ENCODE measurements at places on chromosomes 4 and X. TPM values are rescaled to one million over a fixed set of nuclear protein-coding genes. Genes with fewer than 3 reads are reported as not detected.
A peak's percentile ranks its signal among the peaks of the same experiment; 100 is the strongest.

DNA sequence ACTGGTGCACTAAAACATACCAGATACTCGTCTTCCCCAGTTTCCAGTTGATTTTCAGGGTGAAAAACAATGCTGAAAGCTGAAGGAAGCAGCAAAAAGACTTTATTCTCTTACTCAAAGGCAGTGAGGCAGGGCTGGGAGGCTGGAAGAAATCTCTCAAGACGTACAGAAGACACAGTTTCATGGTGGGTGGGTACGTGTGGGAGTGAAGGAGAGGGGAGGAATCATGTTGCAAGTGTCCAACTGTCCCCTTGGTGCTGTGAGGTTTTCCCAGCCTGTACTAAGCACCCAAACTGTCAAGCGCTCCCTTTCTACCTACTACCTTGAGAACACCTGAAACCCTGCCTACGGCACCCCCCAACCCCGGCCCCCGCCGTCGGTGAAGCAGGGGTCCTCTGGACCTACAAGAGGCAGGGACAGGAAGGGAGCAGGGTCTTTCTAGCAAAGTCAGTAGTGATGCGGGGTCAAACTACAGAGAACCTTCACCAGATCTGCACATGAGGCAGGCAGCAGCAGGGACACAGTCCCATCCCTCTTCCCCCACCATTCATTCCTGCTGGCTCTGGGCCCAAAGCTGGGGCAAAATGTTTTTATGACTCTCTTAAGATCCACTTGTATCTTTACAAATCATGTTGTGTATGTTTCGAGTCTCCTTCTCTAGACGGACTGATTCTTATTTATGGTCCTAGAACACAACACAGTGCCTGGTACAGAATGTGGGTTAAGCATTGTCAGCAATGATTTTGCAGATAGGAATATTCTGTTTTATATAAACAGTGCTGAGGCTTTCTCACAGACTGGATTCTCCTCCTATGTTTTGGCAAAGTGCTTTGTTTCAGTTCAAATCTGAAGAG lies 2.4 kb upstream of the SETD7 start:
- H3K4me3 ChIP-seq, result no peak overlapping the region
- H3K4me1 ChIP-seq, result peaks cover 39% of the 10 kb centered on the region
- DNase-seq, result no peak
- peaks cover 9% of the 10 kb centered on the region for H3K27me3 ChIP-seq
- H3K36me3 ChIP-seq, result peaks cover 4% of the 10 kb centered on the region

Gene AWAT1
- not detected for total RNA-seq

Gene ZXDB
- 6.6 TPM for total RNA-seq

- no peak overlapping the region for H3K4me3 ChIP-seq
- no peaks in the 10 kb centered on the region for H3K4me1 ChIP-seq
- H3K27ac ChIP-seq, result no peak overlapping the region
These were observed 48.9 kb upstream of the TENM3 start for GRCh38 chr4:182194091-182194824.

GRCh38 chr4:75696581-75696980 lies 23.4 kb upstream of the G3BP2 start:
- no peak overlapping the region for H3K4me3 ChIP-seq
- DNase-seq, result no peak

DNA sequence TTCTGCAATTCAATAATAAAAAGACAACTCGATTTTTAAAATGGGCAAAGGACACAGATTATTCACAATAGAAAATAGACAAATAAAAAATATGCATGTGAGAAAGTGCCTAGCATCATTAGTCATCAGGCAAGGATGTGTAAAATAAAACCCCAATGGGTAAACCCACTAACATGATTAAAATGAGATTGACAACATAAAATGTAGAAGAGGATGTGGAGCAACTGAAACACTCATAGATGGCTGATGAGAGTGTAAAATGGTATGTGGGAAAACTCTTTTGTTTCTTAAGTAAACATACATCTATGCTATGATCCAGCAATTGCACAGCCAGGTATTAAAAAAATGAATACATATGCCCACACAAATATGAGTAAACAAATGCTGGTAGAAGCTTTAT lies 177.6 kb downstream of the IQCM start:
- no peak overlapping the region for H3K4me3 ChIP-seq
- DNase-seq, result no peak
- H3K4me1 ChIP-seq, result no peaks in the 10 kb centered on the region

DNA sequence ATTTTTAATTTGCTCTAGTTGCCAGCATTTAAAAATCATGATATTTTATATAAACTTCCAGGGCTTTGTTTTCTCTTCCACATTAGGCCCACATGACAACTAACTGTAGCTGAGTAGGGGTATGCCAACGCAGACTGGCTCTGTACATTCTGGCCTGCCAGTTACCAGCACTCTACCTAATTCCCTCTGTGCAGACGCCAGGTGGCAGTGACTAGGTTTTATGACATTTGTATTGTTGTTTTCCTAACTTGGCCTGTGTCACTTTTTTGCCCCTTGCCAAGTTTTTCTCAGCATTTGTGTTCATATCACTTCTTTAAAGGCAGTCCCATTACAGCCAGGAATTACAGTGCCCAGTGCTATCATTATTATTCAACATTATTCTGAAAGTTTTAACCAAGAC lies 347.5 kb downstream of the NKX6-1 start:
- H3K27me3 ChIP-seq, result no peaks in the 10 kb centered on the region
- H3K4me3 ChIP-seq, result no peak overlapping the region
- no peaks in the 10 kb centered on the region for H3K36me3 ChIP-seq
- no peak overlapping the region for H3K27ac ChIP-seq
- no peak for DNase-seq

DNA sequence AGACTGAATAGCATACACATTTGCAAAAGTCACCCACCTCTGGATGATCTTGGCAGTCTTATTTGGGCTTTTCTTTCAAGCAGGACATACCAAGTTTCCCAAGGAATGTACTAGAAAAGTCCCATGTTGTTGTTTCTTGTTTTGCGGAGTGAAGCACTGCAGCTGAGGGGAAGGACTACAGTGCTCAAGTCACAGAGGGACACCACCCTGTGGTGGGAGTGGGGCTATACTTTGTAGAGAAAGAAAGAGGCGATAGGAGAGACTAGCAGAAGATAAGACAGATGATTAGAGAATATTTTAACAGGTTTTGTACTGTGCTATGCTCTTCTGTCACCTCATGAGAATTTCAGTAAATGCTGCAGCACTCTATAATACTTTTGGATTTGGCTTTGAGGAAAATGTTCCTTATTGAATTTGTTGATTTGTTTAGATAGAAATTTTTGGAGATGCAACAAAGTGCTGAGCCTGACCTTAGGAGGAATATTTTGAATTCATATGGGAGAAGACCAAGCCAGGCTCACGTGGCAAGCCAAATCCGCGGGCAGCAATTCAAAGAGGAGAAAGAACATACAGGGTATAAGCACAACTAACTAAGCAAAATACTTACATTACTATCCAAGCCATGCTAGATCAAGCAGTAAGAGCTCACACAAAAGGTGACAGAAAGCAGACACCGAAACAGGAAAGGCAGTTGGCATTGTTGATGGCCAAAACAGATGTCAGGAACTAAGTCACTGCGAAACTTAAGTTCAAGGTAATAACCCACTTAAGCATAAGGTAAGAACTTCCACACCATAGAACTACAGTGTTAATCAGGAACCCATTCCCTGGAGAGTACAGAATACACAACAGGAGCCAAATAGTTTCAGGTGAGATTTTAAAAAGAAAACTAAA lies 280.3 kb upstream of the INTU start:
- no peak overlapping the region for H3K27ac ChIP-seq
- no peaks in the 10 kb centered on the region for H3K27me3 ChIP-seq
- no peak for DNase-seq
- H3K36me3 ChIP-seq, result no peaks in the 10 kb centered on the region
- H3K4me1 ChIP-seq, result no peaks in the 10 kb centered on the region

- H3K4me1 ChIP-seq, result peaks cover 6% of the 10 kb centered on the region
- H3K36me3 ChIP-seq, result no peaks in the 10 kb centered on the region
- no peak overlapping the region for H3K4me3 ChIP-seq
- no peak overlapping the region for H3K27ac ChIP-seq
- no peaks in the 10 kb centered on the region for H3K27me3 ChIP-seq
These were observed 59.6 kb upstream of the CASK start for GRCh38 chrX:41982953-41983352.

- H3K4me3 ChIP-seq, result no peak overlapping the region
- H3K36me3 ChIP-seq, result peaks cover 35% of the 10 kb centered on the region
- peaks cover 9% of the 10 kb centered on the region for H3K4me1 ChIP-seq
- H3K27ac ChIP-seq, result peak overlapping the region; percentile 81
- no peak for DNase-seq
These were observed 28.3 kb downstream of the ENOPH1 start for GRCh38 chr4:82458729-82459128.

- peak; percentile 25 for DNase-seq
- no peaks in the 10 kb centered on the region for H3K27me3 ChIP-seq
- no peak overlapping the region for H3K4me3 ChIP-seq
- H3K27ac ChIP-seq, result no peak overlapping the region
- peaks cover 5% of the 10 kb centered on the region for H3K4me1 ChIP-seq
These were observed 160.4 kb upstream of the GPR101 start for GRCh38 chrX:137194164-137194563.

GRCh38 chrX:23235051-23235450 lies 99.6 kb upstream of the PTCHD1 start:
- H3K27ac ChIP-seq, result no peak overlapping the region
- no peaks in the 10 kb centered on the region for H3K36me3 ChIP-seq
- H3K4me3 ChIP-seq, result no peak overlapping the region
- DNase-seq, result no peak
- H3K27me3 ChIP-seq, result no peaks in the 10 kb centered on the region

DNA sequence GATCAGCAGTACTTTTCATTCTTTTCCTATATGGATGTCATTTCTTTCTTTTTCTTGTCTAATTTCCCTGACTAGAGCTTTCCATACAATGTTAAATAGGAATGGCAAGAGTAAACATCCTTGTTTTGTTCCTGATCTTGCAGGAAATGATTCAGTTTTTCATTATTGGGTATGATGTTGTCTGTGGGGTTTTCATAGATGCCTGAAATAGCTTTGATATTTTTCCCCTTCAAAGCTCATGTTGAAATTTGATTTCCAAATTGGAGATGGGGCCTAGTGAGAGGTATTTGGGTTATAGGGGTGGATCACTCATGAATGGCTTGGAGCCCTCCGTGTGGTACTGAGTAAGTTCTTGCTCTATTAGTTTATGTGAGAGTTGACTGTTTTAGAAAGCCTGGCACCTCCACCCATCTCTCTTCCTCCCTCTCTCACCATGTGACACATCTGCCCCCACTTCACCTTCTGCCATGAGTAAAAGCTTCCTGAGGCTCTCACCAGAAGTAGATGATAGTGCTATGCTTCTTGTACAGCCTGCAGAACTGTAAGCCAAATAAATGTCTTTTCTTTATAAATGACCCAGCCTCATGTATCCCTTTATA lies 22.3 kb upstream of the VSIG1 start:
- peak overlapping the region; percentile 86 for H3K27ac ChIP-seq
- H3K36me3 ChIP-seq, result peaks cover 3% of the 10 kb centered on the region
- H3K4me3 ChIP-seq, result peak overlapping the region; percentile 36

DNA sequence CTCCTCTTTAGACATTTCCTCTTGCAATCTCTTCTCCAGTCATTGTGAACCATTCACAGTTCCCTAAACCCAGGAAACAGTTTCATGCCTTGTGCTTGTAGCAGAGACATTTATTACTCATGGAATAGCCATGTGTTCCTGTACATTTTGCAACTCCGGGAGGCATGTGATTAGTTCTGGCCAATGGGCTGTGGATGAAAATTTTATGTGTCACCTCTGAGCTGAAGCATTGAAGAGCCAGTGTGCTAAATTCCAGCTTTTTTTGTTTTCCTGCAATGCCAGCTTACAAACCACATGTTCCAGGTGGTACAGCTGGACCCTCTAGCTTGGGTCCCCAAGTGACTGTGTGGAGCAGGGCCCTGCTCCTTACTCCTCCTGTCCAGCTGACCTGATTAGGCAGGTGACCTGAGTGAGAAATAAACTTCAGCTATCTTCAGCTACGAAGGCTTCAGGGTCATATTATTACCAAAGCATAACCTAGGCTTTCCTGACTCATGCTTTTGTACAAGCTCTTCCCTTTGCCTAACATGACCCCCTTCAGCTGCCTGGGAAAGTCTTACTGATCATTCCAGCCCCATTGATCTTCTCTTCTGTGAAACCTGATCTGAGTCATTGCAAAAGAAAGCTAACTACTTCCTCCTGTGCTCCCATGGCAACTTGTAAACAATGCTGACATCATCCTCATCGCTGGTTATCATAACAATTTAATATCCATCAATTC lies 200.4 kb downstream of the PTTG2 start:
- peak overlapping the region; percentile 59 for H3K27ac ChIP-seq
- H3K4me1 ChIP-seq, result peaks cover 60% of the 10 kb centered on the region
- peaks cover 12% of the 10 kb centered on the region for H3K36me3 ChIP-seq
- no peak overlapping the region for H3K4me3 ChIP-seq
- no peaks in the 10 kb centered on the region for H3K27me3 ChIP-seq
- DNase-seq, result peak; percentile 68

Gene MAGED4B
- total RNA-seq, result 1.5 TPM

- no peak overlapping the region for H3K4me3 ChIP-seq
- no peaks in the 10 kb centered on the region for H3K36me3 ChIP-seq
- H3K27me3 ChIP-seq, result peaks cover 6% of the 10 kb centered on the region
- H3K27ac ChIP-seq, result no peak overlapping the region
- no peaks in the 10 kb centered on the region for H3K4me1 ChIP-seq
- DNase-seq, result no peak
These were observed 14.5 kb downstream of the AFP start for GRCh38 chr4:73450398-73451004.

Gene PRDX4
- 42.0 TPM for total RNA-seq

- DNase-seq, result peak; percentile 45
- peaks cover 3% of the 10 kb centered on the region for H3K27me3 ChIP-seq
- H3K4me1 ChIP-seq, result peaks cover 43% of the 10 kb centered on the region
- H3K36me3 ChIP-seq, result no peaks in the 10 kb centered on the region
These were observed 19.2 kb downstream of the PPP3CA start for GRCh38 chr4:101328063-101328602.

GRCh38 chr4:158667651-158668198 lies 4.0 kb downstream of the C4orf46 start:
- H3K27ac ChIP-seq, result no peak overlapping the region
- DNase-seq, result peak; percentile 30

Gene HTRA3
- not detected for total RNA-seq

DNA sequence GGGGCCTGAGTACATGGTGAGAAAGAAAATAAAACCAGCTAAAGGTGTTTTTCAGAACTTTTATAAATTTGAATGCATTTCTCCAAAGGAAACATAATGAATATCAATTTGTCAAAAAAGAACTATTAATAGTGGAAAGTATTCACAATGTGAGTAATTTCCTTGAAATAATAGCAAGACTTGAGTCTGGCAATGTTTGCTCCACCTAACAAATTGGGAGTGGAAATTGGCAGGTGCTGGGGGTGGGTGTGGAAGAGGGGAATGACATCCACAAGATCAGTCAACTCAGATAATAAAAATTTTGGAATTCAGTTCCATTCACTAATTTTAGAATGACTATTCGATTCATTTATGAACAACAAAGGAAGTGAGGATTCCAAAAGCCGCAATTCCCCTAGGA lies 884.8 kb upstream of the SLIT2 start:
- H3K4me1 ChIP-seq, result no peaks in the 10 kb centered on the region
- DNase-seq, result no peak
- H3K4me3 ChIP-seq, result no peak overlapping the region
- no peak overlapping the region for H3K27ac ChIP-seq
- no peaks in the 10 kb centered on the region for H3K27me3 ChIP-seq
